ENCODE measurements at places on chromosomes 1 and 21. TPM values are rescaled to one million over a fixed set of nuclear protein-coding genes. Genes with fewer than 3 reads are reported as not detected.

The DIO1 gene
- total RNA-seq, result not detected

The ARMH1 gene
- not detected for total RNA-seq

The CDC42BPA gene
- total RNA-seq, result 19.6 TPM

The ANKRD35 gene
- 0.13 TPM for total RNA-seq

All from mesangial cell (primary cell).